ENCODE measurements at places on chromosomes 6 and 20. TPM values are rescaled to one million over a fixed set of nuclear protein-coding genes. Genes with fewer than 3 reads are reported as not detected.

DNA sequence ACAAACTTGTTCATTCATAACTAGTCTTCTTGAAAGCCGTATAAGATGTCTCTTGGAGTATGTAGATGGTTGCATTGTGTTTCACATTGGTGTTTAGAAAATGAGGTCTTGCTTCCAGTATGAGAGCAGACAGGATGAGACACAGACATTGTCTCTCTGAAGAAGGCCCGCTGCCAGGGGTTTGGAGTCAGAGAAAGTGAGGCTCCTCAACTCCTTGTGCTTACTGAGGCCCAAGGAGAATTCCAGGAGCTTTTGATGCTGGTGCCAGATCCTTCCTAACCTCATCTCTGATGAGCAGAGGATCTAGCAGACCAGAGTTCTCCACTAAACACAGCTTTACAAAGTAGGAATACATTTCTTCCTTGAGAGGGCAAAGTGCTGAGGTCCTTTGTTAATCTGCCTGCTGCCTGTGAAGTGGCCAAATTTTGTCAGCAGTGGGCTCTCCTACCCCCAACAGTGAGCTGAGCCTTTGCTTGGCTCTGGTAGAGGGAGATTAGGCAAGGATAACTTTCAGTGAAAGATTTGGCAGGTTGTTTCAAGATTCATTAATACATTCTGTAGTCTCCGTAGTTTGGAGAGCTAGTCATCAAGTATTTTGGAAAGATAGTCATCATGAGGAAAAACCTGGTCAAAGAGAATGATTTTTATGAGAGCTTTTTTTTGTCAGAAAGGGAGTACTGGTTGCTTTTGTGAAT, 9.7 kb downstream of the MAPRE1 start:
- no peak for DNase-seq

- DNase-seq: no peak
Observed at GRCh38 chr6:24883618-24884017, 52.1 kb downstream of the RIPOR2 start.

GRCh38 chr6:136918706-136919105, 3.4 kb upstream of the SLC35D3 start:
- no peak for DNase-seq

- no peak for DNase-seq
Observed at GRCh38 chr6:134891633-134892032, 58.3 kb downstream of the ALDH8A1 start.

DNA sequence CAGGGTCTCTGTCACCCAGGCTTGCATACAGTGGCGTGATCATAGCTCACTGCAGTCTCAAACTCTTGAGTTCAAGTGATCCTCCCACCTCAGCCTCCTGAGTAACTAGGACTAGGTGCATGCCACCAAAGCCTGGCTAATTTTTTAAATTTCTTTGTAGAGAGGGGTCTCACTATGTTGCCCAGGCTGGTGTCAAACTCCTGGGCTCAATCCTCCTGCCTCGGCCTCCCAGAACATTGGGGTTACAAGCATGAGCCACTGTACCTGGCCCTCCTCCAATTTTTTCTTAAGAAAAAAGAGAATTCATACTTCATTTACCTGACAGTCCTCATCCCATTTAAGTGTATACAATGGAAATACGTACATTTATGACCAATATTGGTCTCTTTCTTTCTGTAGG, 37.9 kb downstream of the E2F3 start:
- no peak for DNase-seq

The FAM209B gene
- polyA plus RNA-seq: 0.84 TPM

The ADGB gene
- polyA plus RNA-seq: not detected

The VGLL2 gene
- 1.8 TPM for polyA plus RNA-seq

The ECT2L gene
- polyA plus RNA-seq: 0.23 TPM

DNA sequence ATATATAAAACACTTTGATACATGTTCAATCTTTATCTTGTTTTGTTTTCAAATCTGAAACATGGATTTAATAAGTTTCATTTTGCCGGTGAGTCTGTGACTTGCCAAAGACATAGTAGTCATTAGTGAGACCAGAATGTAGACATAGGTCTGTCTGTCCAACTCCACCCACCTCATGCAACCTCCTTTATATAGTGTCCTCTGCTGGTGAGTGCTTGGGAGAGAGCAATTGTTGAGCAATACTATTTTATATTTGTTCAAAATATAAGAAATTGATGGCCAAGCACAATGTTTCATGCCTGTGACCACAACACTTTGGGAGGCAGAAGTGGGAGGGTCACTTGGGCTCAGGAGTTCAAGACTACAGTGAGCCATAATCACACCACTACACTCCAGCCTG, 10.8 kb upstream of the LY86 start:
- DNase-seq: no peak

The AHI1 gene
- 5.9 TPM for polyA plus RNA-seq

GRCh38 chr6:153140299-153140698, 9.2 kb upstream of the RGS17 start:
- no peak for DNase-seq

GRCh38 chr6:152404086-152404857, 232.9 kb downstream of the SYNE1 start:
- no peak for DNase-seq

GRCh38 chr6:37442416-37443215, 9.6 kb downstream of the CMTR1 start:
- no peak for DNase-seq

GRCh38 chr6:38233161-38233791, 406.5 kb downstream of the BTBD9 start:
- DNase-seq: no peak

DNA sequence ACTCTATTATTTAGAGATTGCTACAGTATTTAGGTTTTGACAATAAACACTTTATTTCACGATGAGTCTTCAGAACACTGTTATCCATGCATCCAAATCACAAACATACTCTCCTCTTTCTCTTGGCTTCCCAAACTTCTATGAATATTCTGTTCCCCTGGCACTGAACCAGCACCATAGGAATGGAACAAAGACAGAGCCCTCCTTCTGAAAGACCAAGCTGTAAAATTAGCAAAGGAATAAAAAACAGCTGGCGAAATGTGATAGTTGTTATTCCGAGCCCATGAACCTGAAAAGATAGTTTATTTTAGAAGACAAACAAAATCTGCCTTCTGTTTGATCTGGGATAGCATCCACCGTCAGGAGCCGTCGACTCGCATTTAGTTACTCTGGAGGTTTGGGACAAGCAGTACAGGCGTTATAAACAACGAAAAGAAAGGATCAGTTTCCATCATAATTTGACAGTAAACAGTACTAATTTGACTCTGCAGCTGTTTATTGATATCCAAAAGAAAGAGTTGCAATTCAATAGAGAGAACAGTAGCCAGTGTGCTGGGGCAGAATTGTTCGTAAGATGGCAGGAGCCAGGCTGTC, 161.4 kb downstream of the CLIC5 start:
- no peak for DNase-seq

DNA sequence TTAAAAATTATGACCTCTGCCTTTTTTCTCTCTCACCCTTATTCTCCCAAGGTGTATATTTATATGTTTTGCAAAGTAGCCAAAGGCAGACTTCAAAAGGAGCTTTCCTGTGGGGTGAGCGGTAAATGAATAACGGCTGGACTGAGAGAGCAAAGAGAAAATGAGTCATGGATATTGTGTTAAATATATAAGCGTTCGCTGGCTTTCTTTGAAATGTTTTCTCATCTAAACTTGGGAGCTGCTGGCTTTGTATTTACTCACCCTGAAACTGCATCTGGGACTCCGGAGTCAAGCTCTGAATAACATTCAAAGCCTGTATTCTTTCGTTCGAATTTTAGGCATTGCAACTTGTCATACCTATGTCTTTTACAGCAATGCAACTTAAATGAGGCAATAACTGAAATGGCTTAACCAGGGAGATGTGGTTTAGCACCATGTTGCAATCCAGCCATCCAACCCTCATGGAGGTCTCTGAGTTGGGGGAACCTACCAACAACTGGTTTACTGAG, 32.0 kb downstream of the ATXN1 start:
- DNase-seq: no peak

DNA sequence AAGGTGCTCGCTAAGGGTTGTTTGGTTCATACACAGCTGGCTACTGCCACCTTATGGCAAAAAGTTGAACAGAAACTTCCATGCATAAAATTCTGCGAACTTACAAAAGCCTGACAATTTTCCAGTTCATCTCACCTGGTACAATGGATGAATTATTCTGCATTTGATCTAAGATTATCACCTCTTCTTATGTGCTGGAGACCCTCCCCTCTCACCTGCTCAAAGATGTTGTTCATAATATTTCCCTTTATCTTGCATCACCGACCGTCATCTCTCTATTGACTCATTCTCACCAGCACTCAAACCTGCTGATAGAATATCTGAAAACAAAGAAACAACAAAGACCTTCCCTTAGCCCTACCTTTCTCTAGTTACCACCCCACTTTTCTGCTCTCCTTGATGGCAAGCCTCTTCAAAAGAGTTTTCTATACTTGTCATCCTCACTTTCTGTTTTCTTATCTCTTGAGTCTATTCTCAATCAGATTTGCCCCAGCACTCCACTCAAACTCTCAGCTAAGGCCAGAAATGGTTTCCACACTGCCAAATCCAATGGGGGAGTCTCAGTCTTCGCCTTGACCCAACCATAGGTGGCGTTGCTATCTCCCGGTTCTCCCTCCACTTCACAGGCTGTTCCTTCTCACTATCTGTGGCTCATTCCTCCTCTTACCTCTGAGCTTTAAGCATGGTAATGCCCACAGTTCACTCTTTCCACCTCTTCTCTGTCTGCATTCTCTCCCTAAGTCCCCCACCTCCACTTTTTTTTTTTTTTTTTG, 25.8 kb downstream of the SNRNP48 start:
- no peak for DNase-seq

DNA sequence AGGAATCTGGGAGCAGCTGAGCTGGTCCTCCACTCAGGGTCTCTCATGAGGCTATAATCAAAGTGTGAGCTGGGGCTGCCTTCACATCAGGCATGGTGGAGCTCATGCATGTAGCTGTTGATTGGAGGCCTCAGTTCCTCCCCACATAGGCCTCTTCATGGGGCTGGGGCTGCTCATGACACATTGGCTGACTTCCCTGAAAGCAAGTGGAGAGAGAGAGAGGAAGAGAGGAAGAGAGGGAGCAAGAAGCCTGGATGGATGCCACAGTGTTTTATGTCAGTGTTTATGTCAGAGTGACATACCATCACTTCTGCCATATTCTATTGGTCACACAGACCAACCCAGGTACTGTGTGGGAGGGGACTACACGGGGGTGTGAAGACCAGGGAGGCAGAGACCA, 43.8 kb downstream of the EYA2 start:
- no peak for DNase-seq

The DLL1 gene
- 25.8 TPM for polyA plus RNA-seq

- peak; percentile 71 for DNase-seq
Observed at GRCh38 chr6:43496370-43497128, 13.6 kb downstream of the LRRC73 start.

GRCh38 chr20:3648951-3649350, 14.2 kb downstream of the GFRA4 start:
- no peak for DNase-seq

The PRKN gene
- polyA plus RNA-seq: 9.6 TPM

The POM121L2 gene
- not detected for polyA plus RNA-seq

The CTCFL gene
- not detected for polyA plus RNA-seq

DNA sequence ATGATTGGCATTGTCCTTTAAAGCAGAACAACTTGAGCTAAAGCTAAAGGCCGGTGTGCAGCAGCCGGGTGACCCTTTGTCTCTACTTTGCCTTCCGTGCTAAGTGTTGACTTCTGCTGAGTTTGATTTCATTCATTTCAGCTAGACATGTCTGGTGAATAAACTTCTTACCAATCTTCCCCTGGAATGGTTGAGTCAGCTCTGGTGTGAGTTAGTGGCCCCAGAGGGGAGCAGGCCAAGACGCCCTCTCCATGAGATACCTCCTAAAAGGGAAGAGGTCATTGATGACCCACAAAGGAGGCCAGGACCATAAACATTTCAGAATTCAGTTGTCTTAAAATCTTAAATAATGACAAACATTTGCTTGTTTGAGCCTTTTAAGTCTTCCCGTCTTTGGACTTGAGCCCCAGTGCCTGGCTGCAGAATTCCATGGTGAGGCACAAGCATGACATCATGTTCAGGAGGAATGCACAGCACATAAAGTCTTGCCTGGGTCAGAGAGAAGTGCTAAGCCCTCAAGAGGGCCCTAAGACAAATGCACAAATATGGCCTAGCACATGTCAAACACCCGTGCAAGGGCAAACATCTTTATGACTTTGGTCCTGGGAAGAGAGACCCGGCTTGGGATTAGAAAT, 96.3 kb upstream of the NEDD9 start:
- no peak for DNase-seq

Measured in right cardiac atrium (tissue), 5 donors.